Liver (tissue), 10 donors: ENCODE measurements at places on chromosomes 7 and 10.
A peak's percentile ranks its signal among the peaks of the same experiment; 100 is the strongest.

- H3K27me3 ChIP-seq: no peaks in the 10 kb centered on the region
- DNase-seq: no peak
- no peaks in the 10 kb centered on the region for H3K36me3 ChIP-seq
- no peak overlapping the region for H3K4me3 ChIP-seq
- no peaks in the 10 kb centered on the region for H3K4me1 ChIP-seq
- H3K27ac ChIP-seq: no peak overlapping the region
These were observed 9.9 kb upstream of the SRRM3 start for GRCh38 chr7:76191783-76192240.

DNA sequence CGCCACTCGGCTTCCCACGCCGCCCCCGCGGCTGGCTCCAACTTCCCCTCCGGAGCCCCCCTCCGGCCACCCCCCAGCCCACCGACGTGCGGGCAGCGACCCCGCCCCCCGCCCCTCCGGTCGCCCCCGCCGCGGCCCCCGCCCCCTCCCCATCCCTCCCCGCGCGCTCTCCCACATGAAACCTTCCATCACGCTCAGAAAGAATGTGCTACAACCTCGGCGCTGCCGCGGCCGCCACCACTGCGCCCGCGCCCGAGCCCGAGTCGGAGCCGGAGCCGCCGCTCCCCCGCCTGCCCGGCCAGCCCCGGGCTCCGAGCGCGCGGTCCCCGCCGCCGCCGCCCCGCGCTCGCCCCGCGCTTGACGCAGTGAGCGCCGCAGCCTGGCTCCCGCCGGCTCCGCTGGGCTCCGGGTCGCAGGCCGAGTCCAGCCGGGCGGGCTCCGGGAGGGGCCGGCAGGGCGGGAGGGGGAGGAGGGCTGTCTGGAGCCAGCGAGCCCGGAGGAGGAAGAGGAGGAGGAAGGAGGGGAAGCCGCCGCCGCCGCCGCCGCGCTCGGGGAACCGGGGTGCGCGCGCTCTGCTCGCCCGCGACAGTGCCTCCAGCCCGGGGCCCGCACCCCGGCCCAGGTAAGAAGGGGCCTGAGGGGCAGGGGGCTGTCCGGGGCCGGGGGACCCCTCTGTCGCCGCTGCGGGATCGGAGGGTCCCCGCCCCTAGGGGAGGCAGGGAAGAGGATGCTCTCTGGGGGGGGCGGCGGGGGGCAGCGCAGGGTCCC, 4.3 kb upstream of the ELFN1 start:
- H3K27ac ChIP-seq: peak overlapping the region; percentile 80
- no peaks in the 10 kb centered on the region for H3K36me3 ChIP-seq
- no peaks in the 10 kb centered on the region for H3K27me3 ChIP-seq
- peak; percentile 36 for DNase-seq

DNA sequence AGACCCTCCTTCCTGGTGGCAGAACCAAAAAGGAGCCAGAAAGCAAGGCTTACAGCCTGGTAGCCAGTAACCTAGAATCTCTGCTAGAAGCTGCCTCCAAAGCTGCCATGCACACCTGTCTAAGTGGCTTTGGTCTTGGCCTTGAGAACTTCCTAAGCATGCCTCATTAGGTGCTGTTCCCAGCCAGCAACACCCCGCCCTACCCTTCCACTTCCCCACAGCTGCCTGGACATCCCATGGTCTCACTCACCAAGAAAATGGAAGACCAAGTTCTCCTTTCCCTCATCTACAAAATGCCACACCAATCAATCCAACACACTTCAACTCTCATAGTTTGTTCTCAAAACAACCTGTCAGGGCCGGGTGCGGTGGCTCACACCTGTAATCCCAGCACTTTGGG, 4.2 kb downstream of the PSAP start:
- peaks cover 35% of the 10 kb centered on the region for H3K4me1 ChIP-seq
- no peak overlapping the region for H3K4me3 ChIP-seq
- H3K36me3 ChIP-seq: no peaks in the 10 kb centered on the region
- DNase-seq: no peak

GRCh38 chr7:152872745-152873118, 113.2 kb downstream of the ACTR3B start:
- no peak for DNase-seq
- no peaks in the 10 kb centered on the region for H3K27me3 ChIP-seq
- no peaks in the 10 kb centered on the region for H3K36me3 ChIP-seq
- H3K4me1 ChIP-seq: no peaks in the 10 kb centered on the region
- no peak overlapping the region for H3K4me3 ChIP-seq
- no peak overlapping the region for H3K27ac ChIP-seq

GRCh38 chr10:104306897-104307296, 31.4 kb downstream of the ITPRIP start:
- H3K4me1 ChIP-seq: peaks cover 4% of the 10 kb centered on the region
- no peak for DNase-seq
- H3K4me3 ChIP-seq: no peak overlapping the region
- no peak overlapping the region for H3K27ac ChIP-seq

DNA sequence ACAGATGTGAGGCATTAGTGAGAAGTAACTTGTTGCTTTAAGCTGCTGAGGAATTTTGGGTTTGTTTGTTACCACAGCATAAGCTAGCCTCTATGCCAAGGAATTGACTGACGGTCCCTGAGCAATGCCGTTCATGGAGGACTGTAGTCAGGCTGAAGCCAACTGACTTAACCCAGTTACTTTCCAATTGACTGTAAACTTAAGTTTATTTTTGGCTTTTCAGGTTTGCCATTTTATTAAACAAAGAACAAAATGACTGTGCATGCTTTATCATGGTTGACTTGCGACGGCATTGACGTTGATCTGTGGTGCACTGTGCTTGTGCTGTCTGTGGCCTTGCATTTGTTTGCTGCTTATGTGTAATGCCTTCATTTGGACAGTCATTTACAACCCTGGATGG, 53.5 kb downstream of the DNAJB9 start:
- no peak overlapping the region for H3K27ac ChIP-seq
- no peak overlapping the region for H3K4me3 ChIP-seq
- no peaks in the 10 kb centered on the region for H3K36me3 ChIP-seq
- no peaks in the 10 kb centered on the region for H3K27me3 ChIP-seq
- DNase-seq: no peak

GRCh38 chr10:8456386-8456785, 401.9 kb downstream of the GATA3 start:
- no peak overlapping the region for H3K27ac ChIP-seq
- H3K36me3 ChIP-seq: no peaks in the 10 kb centered on the region
- no peaks in the 10 kb centered on the region for H3K4me1 ChIP-seq
- no peaks in the 10 kb centered on the region for H3K27me3 ChIP-seq
- H3K4me3 ChIP-seq: no peak overlapping the region

- no peaks in the 10 kb centered on the region for H3K4me1 ChIP-seq
- DNase-seq: no peak
- H3K36me3 ChIP-seq: no peaks in the 10 kb centered on the region
- H3K4me3 ChIP-seq: no peak overlapping the region
These were observed 15.9 kb downstream of the PTPRE start for GRCh38 chr10:127922675-127923366.

DNA sequence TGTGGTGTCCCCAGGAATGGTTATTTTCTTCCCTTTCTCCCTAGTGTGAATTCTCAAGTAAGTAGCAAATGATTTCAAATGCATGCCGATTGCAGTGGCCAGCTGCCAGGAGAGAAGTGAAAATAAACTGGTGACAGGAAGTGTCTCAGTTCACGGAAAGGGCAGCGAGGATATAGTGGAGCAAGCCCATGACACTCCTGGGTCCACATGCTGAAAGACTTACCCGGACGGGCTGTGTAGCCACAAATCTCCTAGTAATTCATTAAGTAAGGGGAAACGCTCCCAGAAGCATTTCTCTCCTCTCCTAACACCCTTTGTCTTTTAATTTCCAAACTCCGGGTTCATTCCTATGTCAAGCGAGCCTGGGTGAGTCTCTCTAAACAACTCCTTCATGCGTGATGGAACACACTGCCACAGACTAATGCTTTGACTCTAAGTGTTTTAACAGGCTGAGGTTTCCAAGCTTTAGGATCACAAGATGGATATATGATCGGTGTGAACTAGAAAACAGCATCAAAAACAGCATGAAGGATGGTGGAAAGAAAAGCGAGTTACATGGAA, 125.6 kb downstream of the CYP26A1 start:
- peak; percentile 66 for DNase-seq
- H3K36me3 ChIP-seq: no peaks in the 10 kb centered on the region
- peak overlapping the region; percentile 57 for H3K4me3 ChIP-seq
- H3K27me3 ChIP-seq: no peaks in the 10 kb centered on the region
- H3K4me1 ChIP-seq: no peaks in the 10 kb centered on the region
- peak overlapping the region; percentile 89 for H3K27ac ChIP-seq

- H3K27me3 ChIP-seq: no peaks in the 10 kb centered on the region
- H3K4me3 ChIP-seq: no peak overlapping the region
- no peak overlapping the region for H3K27ac ChIP-seq
- DNase-seq: no peak
- H3K4me1 ChIP-seq: no peaks in the 10 kb centered on the region
- no peaks in the 10 kb centered on the region for H3K36me3 ChIP-seq
These were observed 57.8 kb upstream of the OPALIN start for GRCh38 chr10:96416643-96417042.

DNA sequence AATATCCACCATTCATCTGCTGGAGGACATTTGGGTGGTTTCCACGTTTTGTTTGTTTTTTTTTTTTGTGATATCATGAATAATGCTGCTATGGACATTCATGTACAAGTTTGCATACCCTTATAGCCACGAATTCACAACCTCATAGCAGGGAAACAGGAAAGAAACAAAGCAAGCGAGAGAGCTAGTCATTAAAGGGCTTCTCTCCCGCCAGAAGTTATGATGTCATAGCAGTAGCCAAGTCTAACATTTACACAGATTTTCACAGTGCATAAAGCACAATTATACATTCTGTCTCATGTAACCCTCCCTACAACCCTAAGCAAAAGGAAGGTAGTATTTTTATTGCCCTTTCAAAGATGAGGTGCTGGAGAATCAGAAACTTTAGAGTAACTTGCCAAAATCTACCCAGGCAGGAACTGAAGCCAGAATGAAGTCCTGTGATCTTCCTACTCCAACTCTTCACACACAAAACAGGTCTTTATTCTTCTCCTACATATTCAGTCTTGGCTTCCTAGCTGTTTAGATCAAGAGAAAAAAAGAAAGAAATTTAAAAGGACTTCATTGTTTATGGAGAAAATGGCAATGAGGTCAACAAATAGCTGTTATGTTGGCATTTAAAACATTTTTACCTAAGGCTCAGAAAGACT, 33.9 kb upstream of the GPAM start:
- H3K27me3 ChIP-seq: no peaks in the 10 kb centered on the region
- no peak for DNase-seq
- peak overlapping the region; percentile 5 for H3K27ac ChIP-seq
- H3K4me1 ChIP-seq: peaks cover 11% of the 10 kb centered on the region
- no peak overlapping the region for H3K4me3 ChIP-seq
- H3K36me3 ChIP-seq: no peaks in the 10 kb centered on the region

GRCh38 chr10:65845916-65846315, 1079.9 kb upstream of the LRRTM3 start:
- H3K4me1 ChIP-seq: no peaks in the 10 kb centered on the region
- no peaks in the 10 kb centered on the region for H3K27me3 ChIP-seq
- no peak overlapping the region for H3K4me3 ChIP-seq
- no peak for DNase-seq

- peaks cover 2% of the 10 kb centered on the region for H3K36me3 ChIP-seq
- no peak for DNase-seq
- no peaks in the 10 kb centered on the region for H3K4me1 ChIP-seq
- no peaks in the 10 kb centered on the region for H3K27me3 ChIP-seq
- no peak overlapping the region for H3K4me3 ChIP-seq
- no peak overlapping the region for H3K27ac ChIP-seq
These were observed 127.1 kb downstream of the MLLT10 start for GRCh38 chr10:21661087-21661486.

GRCh38 chr7:24894429-24895221, 85.4 kb downstream of the OSBPL3 start:
- no peaks in the 10 kb centered on the region for H3K27me3 ChIP-seq
- H3K4me3 ChIP-seq: no peak overlapping the region
- no peaks in the 10 kb centered on the region for H3K4me1 ChIP-seq
- DNase-seq: no peak

- DNase-seq: no peak
- H3K27ac ChIP-seq: no peak overlapping the region
- H3K27me3 ChIP-seq: no peaks in the 10 kb centered on the region
- no peaks in the 10 kb centered on the region for H3K36me3 ChIP-seq
- no peaks in the 10 kb centered on the region for H3K4me1 ChIP-seq
- no peak overlapping the region for H3K4me3 ChIP-seq
These were observed 919.4 kb upstream of the LRRTM3 start for GRCh38 chr10:66006411-66006810.

DNA sequence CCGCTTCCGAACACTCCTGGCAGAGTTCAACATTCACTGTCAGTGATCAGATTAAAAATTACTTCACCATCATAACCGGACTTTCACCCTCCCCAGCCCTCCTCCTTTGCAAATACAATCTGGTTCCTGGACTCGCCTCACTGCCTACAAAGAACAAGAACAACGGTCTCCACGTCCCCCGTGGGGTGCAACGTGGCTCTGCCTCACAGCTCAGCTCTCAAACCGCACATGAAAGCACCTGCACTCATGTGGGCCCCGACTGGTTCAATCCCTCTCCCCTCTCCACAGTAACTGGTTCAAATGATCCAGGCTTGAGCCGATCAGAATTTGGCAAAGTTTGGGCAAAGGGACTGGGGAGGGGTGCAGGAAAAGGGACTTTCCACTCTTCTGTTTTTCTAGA, 21.0 kb downstream of the ASB13 start:
- H3K4me3 ChIP-seq: no peak overlapping the region
- peaks cover 2% of the 10 kb centered on the region for H3K4me1 ChIP-seq
- no peaks in the 10 kb centered on the region for H3K27me3 ChIP-seq
- H3K36me3 ChIP-seq: peaks cover 9% of the 10 kb centered on the region

DNA sequence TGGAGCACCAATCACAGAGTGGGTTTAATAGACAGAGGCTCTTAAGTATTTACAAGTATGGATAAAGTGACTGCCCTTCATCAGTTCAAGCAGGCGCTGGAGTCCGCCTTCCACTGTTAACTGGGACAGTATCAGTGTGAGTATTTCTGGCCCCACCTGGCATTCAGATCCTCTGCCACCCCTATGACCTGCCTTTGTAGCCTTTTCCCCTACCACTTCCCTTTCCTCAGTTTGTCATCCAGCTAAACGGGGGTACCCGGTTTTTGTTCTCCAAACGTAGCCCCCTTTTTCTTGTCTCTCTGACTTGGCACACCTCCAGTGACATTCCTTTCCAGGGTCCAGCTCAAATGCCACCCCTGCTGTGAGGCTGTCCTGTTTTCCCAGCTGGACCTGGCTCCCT, 134.4 kb downstream of the SNX10 start:
- no peak overlapping the region for H3K4me3 ChIP-seq
- H3K36me3 ChIP-seq: no peaks in the 10 kb centered on the region
- DNase-seq: no peak
- no peaks in the 10 kb centered on the region for H3K4me1 ChIP-seq

GRCh38 chr10:119642556-119643111, 8.5 kb upstream of the BAG3 start:
- H3K27me3 ChIP-seq: no peaks in the 10 kb centered on the region
- DNase-seq: no peak
- no peak overlapping the region for H3K4me3 ChIP-seq
- H3K4me1 ChIP-seq: no peaks in the 10 kb centered on the region
- H3K27ac ChIP-seq: no peak overlapping the region

GRCh38 chr7:88477976-88478375, 171.3 kb upstream of the STEAP4 start:
- no peak for DNase-seq
- H3K4me3 ChIP-seq: no peak overlapping the region
- H3K27ac ChIP-seq: no peak overlapping the region
- H3K27me3 ChIP-seq: no peaks in the 10 kb centered on the region
